ENCODE measurements at places on chromosomes 1 and 21. TPM values are rescaled to one million over a fixed set of nuclear protein-coding genes. Genes with fewer than 3 reads are reported as not detected.

DNA sequence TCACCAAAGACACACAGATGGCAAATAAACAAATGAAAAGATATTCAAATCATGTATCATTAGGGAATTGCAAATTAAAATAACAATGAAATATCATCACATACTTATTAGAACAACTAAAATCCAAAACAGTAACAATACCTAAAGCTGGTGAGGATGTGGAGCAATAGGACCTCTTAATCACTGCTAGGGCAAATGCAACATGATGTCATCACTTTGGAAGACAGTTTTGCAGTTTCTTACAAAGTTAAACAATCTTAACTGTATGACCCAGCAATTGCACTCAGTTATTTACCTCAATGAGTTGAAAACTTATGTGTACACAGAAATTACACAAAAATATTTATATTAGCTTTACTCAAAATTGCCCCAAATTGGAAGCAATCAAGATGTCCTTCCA is 47.3 kb downstream of the SELENOF start:
- DNase-seq = peak; percentile 62

- no peak for DNase-seq
These were observed 210.9 kb upstream of the GALNT2 start for GRCh38 chr1:229856009-229856650.

- DNase-seq = no peak
These were observed 52.7 kb upstream of the SYNC start for GRCh38 chr1:32755098-32755809.

The WNT4 gene
- total RNA-seq = not detected

DNA sequence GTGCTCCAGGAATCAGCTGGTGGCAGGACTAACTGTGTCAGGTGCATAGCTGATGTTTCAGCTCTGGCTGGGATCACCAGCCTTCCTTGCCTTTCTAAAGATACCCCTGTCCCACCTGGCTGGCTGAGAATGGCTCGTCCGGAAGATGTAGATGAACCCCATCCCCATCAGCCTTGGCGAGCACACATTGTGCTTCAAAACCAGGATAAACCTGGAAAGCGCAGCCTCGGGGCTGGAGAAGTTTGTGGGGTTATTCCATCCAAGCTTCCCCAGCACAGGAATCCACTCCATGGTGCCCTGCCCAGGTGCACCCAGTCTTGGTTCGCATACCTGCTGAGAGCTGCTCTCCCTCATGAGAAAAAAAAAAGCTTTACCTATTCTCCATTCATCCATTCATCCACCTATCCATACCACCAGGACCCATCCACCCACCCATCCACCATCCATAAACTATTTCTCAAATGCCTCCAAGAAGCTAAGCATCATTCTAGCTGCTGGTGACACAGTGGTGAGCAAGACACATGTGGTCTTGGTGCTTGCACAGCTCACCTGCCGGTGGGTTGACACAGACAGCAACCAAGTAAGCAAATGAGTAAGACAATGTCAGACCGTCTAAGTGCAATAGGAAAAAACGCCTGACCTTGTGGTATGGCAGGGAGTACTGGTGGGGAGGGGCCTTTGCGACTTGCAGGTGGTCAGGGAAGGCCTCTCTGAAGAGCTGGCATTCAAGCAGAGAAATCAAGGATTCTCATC is 94.0 kb downstream of the DMRTB1 start:
- no peak for DNase-seq
